ENCODE measurements at places on chromosomes 4 and X.

- no peak for DNase-seq
These were observed 215.6 kb upstream of the AFF2 start for GRCh38 chrX:148284821-148285220.

- DNase-seq = no peak
These were observed 74.2 kb upstream of the CT45A1 start for GRCh38 chrX:135639066-135639780.

GRCh38 chr4:176879380-176880116 lies 86.8 kb upstream of the VEGFC start:
- no peak for DNase-seq

GRCh38 chrX:9091258-9091657 lies 57.3 kb upstream of the FAM9B start:
- DNase-seq = no peak

DNA sequence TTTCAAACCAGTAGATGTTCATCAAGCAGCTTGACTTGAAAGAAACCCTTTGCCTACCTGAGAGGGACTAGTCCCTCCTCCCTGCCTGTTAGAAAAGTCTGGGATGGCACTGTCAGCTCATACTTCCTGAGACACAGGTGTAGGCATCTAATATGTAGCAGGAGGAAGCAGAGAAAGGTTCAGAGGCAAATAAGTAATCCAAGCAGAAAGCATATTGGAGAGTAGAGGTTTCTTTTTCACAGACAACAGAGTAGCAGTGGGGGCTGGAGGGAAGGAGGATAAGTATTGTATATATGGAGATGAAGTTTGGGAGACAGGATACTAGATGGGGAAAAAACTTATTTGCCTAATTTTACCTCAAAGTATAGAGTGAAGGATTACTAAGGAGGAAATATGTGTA lies 81.5 kb downstream of the FNIP2 start:
- no peak for DNase-seq

- DNase-seq = no peak
These were observed 25.0 kb upstream of the GJB1 start for GRCh38 chrX:71198066-71198465.

- no peak for DNase-seq
These were observed 8.4 kb upstream of the APLN start for GRCh38 chrX:129663171-129663570.

- peak; percentile 70 for DNase-seq
These were observed 5.6 kb upstream of the CT45A1 start for GRCh38 chrX:135707880-135708279.

GRCh38 chr4:3254302-3255131 lies 5.6 kb downstream of the MSANTD1 start:
- DNase-seq = no peak

DNA sequence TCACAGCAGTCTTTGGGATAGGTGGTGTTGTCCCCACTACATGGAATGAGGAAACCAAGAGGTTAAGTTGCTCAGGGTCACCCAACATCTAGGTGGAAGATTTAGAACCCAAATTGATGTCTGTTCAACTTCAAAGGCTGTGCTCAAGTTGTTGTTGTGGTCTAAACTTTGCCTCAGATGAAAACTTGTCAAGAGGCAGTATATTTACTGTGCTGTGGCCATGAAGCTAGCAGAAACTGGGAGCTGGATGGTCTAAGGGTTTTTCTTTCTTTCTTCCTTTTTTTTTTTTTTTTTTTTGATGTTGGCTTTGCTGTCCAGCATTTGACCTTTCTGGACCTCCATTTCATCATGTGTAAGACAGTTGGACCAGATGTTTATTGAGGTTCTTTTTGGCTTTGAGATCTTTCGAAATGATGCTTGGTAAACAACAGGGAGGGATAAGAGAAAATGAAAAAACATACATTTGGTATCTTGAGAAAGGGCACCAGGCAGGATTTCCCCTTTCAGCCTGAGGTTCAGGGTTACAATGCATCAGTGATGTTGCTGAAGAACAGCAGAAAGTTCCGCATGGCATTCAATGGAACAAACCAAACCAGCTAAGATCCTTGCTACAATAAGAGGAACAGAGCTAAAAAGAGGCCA lies 166.2 kb upstream of the RPS6KA3 start:
- no peak for DNase-seq

DNA sequence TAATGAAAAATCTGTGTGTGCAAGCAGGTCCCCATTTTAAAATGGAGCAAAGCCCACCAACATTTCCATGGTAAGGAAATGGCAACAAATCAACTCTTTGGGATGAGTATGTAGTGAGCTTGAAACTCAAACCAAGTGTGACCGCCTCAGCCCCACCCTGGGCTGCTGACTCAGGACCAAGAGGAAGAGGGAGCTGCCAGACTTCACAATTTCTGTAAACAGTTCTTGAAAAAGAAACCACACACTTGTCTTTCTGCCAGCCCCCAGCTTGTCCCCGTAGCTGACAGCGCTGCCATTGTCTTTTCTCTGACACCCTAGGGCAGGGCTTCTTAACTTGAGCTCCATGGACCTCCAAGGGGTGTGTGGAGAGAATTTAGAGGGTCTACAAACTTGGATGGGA lies 10.3 kb downstream of the RTL5 start:
- peak; percentile 67 for DNase-seq

DNA sequence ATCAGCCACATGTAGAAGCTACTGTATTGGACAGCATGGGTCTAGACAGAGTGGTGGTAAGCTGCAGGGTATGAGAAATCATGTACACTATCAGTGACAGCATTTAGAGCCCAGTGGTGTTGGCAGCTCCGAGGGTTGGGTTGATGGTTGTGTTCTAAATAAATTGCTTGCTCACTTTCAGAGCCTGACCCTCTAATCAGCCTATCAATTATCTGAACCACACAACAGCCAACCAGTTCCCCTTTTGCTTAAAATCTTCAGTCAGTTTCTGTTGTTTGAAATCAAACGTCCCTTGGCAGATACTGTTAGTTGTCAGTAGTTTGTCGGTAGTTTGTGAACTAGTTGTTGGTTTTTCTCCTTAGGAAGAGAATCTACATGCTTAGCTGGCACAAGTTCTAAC lies 99.8 kb upstream of the RAI2 start:
- peak; percentile 1 for DNase-seq

DNA sequence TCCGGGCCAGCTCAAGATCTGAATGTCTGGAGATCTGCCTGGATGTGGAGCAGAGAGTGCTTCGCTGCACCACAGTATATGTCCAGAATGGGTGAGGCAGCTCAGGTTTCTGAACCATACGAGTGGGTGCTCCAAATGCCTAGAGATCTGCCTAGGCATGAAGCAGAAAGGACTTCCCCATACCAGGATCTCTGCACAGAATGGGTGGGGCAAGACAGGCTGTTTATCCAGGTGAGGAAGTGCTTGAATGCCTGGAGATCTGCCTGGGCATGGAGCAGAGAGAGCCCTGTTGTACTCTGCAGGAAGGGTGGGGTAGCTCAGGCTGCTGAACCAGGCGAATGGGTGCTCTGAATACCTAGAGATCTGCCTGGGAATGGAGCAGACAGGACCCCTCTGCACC lies 45.4 kb upstream of the MAGEC2 start:
- DNase-seq = no peak

GRCh38 chr4:5128569-5128968 lies 77.3 kb downstream of the STK32B start:
- DNase-seq = no peak

- peak; percentile 64 for DNase-seq
These were observed 22.7 kb downstream of the MAP9 start for GRCh38 chr4:155353923-155354540.

DNA sequence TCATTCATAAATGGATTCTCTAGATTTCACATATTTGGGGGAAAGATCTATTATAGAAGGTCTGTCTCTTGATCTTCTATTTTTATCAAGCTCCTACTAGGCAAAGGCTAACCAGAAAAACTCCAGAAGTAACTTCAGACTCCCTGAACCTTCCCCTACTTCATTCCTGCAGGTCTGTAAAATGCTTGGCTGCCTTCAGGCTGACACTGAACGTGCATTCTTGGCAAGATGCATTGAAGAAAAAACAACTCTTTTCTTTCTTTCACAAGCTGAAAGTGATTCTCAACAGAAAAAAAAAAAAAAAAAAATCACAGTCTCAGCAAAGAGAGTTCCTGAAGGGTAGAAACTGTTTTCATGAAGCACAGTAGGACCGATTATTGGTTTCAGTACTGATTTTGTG lies 12.7 kb downstream of the OPHN1 start:
- no peak for DNase-seq

DNA sequence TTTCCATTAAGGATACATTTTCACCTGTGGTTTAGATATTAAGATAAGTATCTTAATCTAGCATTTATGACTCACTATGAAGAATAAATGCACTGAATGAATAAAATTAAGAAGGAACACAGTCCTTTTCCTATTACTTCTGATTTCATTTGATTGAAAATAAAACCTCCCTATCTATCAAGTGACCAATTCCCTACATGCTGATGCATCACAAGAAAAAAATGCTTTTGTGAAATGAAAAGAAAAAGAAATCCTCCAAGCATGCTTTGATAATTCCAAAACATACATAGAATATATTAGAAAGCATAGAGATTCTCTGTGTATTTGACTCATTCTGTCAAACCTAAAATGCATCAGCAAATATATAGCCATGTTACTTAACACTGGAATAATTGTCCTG lies 37.1 kb downstream of the PCDH10 start:
- no peak for DNase-seq

GRCh38 chr4:6657242-6658208 lies 17.0 kb downstream of the MRFAP1 start:
- DNase-seq = no peak

GRCh38 chr4:18319431-18319830 lies 297.9 kb upstream of the LCORL start:
- DNase-seq = no peak

- no peak for DNase-seq
These were observed 1.2 kb downstream of the GPM6B start for GRCh38 chrX:13815664-13816063.

GRCh38 chr4:150327262-150327780 lies 249.1 kb downstream of the DCLK2 start:
- DNase-seq = no peak

GRCh38 chrX:29728639-29729038 lies 486.7 kb upstream of the MAGEB2 start:
- DNase-seq = no peak

DNA sequence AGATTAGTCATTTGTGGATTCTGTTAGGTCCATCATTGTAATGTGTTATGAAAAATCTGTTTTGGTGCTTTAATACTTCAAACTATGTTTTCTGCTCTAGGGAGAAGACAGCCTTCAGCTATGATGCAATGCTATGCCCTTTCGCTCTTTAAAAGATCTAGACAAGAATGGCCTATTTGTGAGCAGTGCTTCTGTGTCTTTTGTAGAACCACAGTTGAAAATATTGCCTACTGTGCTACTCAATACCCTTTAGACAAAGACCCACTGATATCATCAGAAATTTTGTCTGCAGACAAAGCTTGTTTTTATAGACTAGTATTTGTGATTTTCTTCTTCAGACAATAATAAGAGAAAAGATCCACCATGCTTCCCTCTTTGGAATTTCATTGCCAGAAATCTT lies 44.6 kb upstream of the SLITRK2 start:
- no peak for DNase-seq

DNA sequence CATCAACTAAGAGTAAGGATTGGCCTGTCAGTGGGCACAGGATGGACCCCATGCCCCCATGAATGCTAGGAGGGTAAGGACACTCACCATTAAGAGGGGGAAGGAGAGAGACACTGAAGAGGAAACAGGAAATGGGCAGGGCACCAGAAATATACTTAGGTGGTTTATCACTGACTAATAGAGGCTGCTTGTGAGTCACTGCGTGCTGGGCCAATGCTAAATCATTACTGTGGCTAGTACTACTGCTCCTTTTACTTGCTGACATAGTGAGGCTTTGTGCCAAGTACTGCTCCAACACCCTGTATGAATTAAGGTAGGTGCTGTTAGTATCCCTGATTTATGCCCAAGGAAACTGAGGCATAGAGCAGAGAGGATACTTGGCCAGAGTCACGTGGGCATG lies 130.4 kb upstream of the FRMPD4 start:
- no peak for DNase-seq

DNA sequence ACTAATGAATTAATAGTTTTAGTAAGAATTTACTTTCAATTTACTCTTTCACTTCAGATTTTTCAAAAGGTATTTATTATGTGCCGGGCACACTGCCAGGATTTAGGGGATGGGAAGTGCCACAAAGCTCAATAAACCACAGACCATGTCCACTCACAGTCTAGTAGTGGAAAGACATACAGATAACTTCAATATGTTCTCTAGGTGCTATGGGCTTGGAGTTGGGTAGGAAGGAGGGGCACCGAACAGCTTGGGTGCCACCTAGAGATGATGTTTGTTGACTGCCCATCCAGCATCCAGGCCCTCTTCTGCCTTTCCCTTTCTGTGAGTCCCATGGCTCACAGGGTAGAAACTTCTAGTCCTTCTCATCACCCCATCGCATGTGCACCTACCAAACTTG lies 17.8 kb downstream of the MFAP3L start:
- DNase-seq = peak; percentile 68

DNA sequence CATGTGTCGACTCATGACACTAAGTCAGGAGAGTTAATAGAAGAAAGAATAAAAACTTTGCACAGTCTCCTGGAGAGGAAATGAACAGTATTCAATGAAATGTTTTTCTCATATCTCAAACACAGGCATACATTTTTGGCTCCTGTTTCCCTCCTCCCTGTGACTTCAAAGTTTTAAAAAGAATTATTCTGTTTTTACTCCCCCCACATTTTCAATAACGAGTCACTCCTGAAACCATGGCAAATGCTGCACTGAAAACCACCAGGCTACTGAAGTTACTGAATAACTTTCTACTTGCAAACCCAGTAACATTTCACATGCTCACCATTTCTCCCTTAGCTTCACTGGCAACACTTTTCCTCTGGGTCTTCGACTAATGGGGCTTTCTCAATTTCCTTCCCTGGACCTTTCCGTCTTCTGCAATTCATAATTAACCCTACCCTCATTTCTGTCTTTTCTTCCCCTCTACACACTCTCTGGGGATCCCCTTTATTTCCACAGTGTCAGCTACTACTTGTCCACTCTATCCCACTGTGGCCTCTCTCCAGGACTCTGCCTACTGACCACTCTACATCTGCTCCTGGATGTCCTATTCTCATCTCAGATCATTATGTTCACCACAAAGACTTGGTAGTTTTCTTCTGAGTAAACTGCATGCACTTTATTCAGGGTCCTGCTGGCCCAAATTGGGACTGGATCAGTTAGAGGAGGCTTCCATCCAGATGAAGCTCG lies 225.8 kb upstream of the ETNPPL start:
- DNase-seq = no peak

GRCh38 chr4:181966104-181966551 lies 277.1 kb upstream of the TENM3 start:
- no peak for DNase-seq

DNA sequence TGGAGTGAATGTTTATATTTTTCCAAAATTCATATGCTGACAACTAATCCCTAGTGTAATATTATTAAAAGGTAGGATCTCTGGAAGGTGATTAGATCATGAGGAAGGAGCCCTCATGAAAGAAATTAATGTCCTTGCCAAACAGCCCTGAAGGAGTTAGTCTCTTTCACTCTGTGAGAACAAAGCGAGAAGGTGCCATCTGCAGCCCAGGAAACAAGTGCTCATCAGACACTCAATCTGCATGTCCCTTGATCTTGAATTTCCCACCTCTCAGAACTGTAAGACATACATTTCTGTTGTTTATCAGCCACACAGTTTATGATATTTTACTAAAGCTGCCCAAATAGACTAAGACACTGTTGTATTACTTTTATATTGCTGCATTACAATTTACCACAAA lies 1283.4 kb downstream of the PCDH7 start:
- DNase-seq = no peak
